ENCODE measurements at places on chromosomes 11 and 22.
A peak's percentile ranks its signal among the peaks of the same experiment; 100 is the strongest.

GRCh38 chr11:59284773-59285129, 72.0 kb upstream of the MPEG1 start:
- DNase-seq, result no peak

GRCh38 chr11:78654071-78654470, 79.4 kb upstream of the NARS2 start:
- DNase-seq, result no peak

GRCh38 chr11:113475160-113475761, at the start of gene DRD2:
DRD2 (minus strand) TSS chr11:113475398; CDS start chr11:113424651, 50,747 bp downstream.
- DNase-seq, result no peak

GRCh38 chr11:13354335-13354734, 76.7 kb downstream of the BMAL1 start:
- no peak for DNase-seq

- no peak for DNase-seq
Measured at GRCh38 chr11:35083431-35084238, 55.3 kb upstream of the CD44 start.

GRCh38 chr22:39150848-39151215, 1.6 kb downstream of the CBX7 start:
- no peak for DNase-seq

GRCh38 chr11:1563149-1563638, 8.9 kb downstream of the DUSP8 start:
- DNase-seq, result no peak

GRCh38 chr11:121435551-121436511, 16.3 kb upstream of the SORL1 start:
- no peak for DNase-seq

DNA sequence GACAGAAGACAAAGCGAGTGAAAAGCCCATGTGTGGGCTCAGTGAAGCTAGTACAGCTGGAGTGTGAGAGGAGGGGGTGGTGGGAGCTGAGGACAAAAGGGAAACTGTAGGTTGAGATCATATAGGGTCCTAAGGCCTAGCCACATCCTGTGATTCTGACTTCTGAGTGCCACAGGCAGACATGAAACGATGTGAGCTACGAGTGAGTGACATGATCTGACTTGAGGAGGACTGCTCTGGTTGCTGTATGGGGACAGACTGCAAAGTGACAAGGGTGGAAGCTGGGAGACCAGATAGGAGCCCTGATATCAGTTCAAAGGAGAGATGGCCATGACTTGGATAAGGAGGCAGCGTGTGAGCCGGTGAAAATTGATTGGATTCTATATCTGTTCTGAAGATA, 85.4 kb downstream of the MICAL2 start:
- DNase-seq, result no peak

GRCh38 chr11:115527534-115528125, 23.4 kb upstream of the CADM1 start:
- DNase-seq, result no peak

GRCh38 chr11:60739114-60739513, 14.6 kb downstream of the MS4A18 start:
- no peak for DNase-seq

DNA sequence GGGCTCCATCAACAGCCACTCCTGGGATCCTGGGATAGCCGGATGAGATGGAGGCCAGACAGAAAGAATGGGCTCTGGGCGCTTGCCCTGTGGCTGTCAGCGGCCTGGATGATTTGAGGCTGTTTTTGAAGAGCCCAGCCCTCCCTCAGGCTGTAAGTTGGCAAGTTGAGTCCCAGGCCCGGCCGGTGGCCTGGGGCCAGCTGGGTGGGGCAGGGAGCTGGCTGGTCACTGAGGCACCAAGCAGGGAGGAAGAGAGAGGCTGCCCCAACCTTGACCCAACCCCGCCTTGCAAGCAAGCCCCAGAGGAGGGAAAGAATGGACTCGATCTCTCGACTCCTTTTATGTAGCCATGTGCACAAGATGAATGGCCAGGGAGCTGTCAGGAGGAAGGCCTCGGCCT, 34.9 kb downstream of the RIBC2 start:
- no peak for DNase-seq

DNA sequence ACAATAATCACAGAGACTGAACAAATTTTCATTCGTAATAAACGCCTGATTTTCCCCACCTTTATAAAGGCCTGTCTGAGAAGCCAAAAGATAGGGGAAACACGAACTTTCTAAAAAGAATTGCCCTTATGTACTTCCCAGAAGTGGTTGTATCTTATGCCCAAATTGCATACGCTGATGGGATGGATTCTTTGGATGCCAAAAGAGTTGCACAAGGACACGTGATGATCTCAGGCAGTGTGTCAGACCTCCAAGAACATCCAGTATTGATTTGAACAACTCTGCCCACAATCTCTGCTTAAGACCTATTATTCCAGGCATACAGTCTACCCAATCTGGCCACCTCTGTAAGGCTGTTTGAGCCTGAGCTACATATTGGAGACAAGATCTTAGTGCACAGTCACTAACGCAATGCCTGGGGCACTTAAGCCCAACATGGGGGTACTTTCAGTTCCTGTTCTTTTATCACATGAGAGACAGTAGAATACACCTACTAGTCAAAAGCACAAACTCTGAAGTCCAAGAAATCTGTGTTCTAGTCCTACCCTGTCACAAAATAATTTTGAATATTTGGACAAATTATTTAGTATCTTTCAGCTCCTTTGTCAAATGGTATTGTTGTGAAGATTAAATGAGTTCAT, 38.9 kb downstream of the OR10A6 start:
- no peak for DNase-seq

DNA sequence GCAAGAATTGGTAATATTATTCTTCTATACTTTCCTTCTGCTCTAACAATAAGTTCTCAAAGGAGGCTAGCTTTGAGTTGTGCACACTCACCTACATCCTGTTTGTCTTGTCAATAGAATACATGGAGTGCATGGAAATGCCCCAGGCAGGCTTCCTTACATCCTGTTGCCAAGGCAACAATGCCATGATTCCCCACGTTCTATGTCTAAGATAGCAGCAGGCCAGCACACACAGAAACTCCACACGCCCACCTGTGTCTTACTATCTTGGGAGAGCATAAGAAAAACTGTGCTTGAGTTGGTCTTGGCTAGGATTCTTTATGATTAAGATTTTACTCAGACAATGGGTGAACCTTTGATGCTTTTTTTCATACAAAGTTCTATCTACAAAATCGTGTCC, 379.2 kb downstream of the AASDHPPT start:
- DNase-seq, result no peak

DNA sequence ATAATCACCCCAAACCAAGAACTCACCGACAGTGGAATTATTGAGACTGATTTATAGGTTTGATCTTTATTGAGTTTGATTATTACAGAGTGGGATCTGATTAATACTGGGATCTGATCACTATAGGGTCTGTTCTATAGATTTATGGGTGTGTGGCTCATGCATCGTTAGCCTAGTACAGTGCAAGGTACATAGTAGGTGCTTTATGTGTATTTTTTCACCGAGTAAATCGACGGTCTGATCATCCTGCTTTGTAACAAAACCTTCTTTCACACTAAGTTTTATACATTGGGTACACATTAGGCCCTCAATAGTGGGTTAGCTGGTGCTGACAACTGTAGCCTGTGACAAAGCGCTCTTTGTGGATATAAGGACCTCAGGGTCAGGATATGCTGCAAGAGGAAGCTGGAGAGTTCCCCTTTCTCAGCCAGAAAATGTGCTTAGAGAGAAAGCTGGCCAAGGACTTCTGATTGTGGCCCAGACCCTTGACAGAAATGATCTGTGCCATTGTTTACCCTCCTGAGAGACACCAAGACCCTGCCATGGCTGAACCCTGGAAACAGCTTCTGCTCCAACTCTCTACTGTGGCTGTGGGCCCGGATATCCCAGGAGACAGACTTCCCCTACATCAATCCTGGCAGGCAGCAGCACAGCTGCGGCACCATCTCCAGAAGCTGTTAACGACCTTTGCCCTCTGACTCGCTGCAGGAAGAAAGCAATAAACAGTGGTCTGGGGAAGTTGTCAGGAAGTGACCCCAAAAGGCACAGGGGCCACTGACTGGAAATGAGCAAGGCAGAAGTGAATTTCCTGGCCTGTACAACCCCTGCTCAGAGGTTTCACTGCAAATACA, 16.1 kb upstream of the TPP1 start:
- no peak for DNase-seq

DNA sequence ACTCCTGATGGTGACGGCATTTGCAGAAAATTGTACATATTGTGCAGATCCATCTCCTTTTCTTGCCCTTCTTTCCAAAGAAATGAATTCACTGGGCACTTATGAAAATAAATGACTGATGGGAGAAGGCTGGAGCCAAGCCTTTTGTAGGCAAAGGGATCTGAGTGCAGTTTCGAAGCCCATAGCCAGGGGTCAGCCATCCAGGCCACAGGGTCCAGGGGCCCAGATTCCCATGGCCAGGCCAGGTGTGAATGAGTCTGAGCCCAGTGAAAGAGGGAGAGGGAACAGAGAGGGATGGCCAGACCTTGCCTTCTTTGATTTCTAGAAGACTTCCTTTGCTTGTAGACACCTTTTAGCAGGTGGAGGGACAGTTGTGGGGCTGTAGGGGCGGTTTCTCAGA, 209.1 kb downstream of the KIRREL3 start:
- DNase-seq, result no peak

- no peak for DNase-seq
Measured at GRCh38 chr11:78374917-78375316, 42.7 kb downstream of the GAB2 start.

- no peak for DNase-seq
Measured at GRCh38 chr22:31230871-31231621, 18.9 kb downstream of the LIMK2 start.

DNA sequence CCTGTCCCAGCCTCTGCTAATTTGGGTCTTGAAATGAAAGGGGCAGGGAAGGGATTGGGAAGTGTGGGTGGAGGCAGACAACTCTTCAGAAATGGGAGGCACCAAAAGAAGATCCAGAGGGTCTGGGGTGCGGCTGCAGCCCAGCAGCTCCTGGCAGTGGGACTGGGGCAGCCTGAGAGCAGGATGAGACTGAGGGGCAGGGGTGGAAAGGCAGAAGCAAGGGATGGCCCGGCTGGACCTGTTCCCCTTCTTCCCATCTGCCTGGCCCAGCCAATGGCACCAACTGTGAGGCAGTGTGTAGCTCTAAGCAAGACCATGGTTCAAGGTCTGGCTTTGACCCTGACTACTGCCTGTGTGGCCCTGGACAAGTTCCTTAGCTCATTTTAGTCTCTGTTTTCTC, 160.4 kb downstream of the ENTHD1 start:
- DNase-seq, result no peak

DNA sequence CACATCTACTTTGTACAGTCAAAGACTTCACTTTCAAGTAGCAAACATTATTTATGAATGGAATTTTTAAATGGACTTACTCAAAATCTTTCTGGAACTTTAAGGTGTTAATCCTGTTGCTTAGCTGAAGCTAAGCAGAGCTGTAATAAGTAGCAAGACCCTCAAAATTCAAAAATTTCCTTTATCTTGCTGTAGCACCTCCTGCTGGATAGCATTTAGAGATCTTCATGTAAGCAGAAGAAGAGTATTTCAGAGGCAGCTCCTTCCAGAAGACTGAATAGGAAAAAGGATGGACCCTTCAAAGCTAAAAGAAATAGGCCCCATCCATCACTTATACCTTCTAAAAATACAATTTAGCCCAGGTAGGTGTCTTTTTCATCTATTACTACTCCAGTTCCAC, 3.4 kb downstream of the PHF21A start:
- DNase-seq, result no peak

DNA sequence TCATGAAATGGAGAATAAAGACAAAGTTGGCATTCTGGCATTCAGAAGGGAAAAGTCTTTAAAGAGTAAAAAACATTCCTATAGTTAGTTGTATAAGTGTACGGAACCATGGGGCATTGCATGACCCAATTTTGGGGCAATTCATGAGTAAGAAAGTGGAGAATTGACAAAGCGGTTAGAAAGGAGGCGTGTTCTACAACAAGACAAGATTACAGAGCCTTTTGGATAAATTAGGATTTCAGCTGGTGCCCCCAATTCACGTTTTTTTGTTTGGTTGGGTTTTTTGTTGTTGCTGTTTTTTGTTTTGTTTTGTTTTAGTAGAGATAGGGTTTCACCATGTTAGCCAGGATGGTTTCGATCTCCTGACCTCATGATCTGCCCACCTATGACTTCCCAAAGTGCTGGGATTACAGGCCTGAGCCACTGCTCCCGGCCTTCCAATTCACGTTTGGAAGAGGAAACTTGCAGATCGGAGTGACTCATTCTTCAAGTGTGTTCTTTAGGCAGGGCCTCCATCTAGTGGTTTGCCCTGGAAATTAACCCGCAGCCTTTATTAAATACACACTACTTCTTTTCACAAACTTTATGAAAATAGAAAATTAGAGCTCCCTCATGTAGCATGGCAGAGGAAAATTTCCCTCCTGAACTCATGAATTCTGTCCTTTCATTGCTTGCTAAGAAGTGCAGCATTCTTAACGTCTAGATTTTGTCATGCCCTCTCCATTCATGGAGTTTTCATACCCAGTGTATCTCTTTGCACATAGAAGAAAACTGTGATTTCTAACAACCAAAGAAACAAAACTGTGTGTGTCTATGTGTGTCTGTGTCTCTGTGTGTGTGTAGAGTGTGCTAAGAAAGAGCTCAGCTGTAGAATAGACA, 118.1 kb downstream of the BBOX1 start:
- DNase-seq, result peak; percentile 29

DNA sequence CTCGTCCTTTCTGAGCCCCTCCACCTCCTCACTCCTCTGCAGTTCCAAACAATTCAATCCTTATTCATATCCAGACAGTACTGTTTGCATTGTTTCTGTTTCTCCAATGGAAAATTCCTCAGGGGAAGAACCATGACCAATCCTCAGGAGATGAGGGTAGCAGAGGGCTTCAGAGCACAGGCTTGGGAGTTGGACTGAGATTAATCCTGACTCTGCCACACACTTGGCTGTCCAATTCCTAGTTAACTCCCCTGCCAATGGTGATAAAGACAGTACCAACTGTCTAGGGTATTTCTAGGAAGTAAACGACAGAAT, 58.0 kb downstream of the MICAL3 start:
- no peak for DNase-seq

DNA sequence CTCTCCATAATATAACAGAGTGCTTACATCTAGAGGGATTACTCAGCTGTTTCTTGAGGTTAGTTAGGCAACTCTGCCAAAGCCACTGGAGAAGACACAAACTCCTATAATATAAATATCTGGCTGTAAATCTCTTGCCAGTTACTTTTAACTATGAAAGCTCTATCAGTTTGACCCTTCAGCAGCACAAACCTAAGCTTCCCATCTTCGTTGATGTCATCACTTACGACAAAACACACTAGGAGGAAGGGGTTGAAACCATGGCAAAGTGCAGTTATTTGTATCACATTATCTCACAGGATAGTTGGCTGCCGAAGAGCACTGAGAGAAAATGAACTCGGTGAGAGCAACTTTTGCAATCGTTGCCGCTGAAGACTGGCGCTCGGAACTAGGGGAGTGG, 922.1 kb downstream of the OPCML start:
- no peak for DNase-seq

- no peak for DNase-seq
Measured at GRCh38 chr11:61059260-61059752, 43.0 kb upstream of the CD5 start.
